ENCODE measurements at places on chromosomes 12 and 14.

DNA sequence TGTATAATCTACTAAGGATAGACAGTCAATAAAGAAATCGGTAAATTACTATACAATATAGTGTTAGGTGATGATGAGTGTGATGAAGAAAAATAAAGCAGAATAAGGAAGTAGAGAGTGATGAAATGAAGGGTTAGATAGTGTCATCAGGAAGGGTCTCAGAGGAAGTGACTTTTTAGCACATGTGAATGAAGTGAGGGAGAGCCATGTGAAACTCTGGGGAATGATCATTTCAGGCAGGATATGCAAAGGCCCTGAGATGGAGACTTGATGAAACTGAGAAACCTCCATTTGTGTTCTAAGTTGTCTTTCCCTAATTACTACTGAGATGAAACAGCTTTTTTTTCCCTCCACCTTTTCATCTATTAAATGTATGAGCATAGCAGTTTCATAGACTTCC is 19.4 kb upstream of the GNPTAB start:
- peak; percentile 55 for DNase-seq

DNA sequence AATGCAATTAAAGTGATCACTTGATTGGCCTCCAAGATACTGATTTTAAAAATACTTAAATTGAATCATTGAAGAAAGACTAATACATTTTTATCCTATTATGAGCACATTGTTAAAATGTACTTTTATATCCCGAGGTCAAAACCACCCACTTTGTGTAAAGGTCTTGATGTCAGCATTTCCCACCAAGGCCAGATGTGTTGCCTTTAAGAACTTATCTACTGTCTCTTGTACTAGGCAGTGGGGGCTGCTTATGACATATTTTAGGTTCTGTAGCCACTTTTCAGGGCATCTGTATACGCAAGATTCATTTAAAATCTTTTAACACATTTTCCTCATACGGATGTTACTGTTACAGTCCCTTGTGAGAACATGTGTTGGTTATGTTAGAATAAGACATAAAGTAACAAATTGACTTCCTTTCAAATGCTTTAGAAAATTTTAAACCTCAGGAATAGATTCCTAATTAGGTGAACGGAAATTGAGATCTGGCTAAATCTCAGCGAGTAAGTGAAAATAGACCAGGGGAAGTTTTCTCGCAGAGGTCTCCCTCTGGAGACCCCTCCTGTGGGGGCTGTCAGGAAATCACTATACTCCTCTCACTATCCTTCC is 456.2 kb downstream of the ADAMTS20 start:
- no peak for DNase-seq

- no peak for DNase-seq
Observed at GRCh38 chr12:123634142-123634561, 523 bp downstream of the GTF2H3 start.

DNA sequence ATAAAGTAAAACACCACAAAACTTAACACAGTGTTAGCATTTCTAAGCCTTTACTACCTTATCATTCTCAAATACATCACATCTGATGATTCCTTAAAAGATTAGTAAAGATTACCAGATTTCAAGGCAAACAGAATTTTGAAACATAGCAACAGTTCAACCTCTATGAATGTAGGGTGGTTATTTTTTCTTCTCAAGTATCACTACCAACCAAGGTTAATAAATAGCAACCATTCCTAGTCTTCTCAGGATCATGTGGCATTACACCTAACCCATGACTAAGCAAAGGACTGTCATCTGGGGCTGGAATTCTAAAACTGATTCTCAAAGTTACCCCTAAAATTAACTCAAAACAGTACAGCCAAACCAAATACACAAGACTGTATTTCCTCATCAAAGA is 39.4 kb upstream of the CSRNP2 start:
- DNase-seq: no peak

DNA sequence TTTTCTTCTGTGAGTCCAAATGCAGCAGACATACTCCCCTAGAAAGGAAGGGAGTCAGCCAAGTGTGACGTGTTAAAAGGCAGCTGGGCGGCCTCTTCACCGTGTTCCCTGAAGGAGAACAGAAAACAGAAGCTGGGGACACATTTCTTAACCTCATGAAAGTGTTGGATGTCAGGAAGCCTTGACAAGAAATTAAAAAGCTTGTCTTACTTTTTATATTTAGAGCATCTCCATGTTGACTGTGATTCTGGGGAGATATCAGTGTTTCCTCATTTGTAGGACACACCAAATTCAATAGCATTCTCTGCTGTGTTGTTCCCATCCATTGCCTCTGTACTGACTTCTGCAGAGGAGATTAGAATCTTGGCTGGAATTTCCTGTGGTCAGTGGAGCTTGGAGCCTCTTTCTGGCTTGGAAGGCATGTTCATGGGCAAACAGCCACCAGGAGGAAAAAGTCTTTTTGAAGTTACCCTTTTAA is 93.7 kb downstream of the RMST start:
- no peak for DNase-seq

Data from GM12865 (cell line).